ENCODE measurements at places on chromosomes 12 and 14.

DNA sequence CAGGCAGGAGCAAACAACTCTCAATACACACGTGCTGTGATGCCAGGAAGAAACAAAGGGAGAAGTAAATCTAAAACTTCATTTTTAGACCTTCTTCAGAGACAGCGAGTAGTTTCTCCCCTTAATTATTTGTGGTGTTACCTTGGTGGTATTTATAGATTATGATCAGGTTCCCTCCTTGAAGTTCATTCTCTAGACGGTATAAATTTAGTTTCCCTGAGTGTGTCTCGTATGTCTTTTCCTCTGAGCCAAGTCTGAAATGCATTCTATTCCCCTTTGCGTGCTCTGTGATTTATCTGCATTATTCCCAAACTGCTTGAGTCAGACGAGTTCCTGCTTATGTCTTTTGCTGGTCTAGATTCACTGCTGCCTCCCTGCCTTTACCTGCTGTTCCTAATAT lies 65.2 kb downstream of the TRHDE start:
- DNase-seq = no peak

DNA sequence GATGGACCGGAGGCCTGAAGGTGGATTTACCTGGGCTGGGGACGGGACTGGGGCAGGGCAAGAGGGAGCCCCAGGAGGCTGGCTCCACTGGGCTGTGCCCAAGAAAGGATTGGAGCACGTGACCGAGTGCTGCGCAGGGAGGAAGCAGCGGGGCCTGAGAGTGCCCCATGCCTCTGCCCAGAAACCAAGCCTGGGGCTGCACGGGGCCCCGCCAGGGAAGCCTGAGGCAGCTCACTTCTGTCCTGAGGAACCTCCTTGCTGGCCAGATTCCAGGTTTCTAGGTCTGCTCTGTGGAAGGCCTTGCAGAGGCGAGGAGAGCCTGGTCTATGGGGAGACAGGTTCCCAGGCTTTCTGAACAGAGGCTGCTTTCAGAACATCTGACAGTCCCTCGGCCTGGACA lies 10.4 kb downstream of the NGB start:
- DNase-seq = no peak

GRCh38 chr14:55752580-55753390 lies 172.8 kb downstream of the KTN1 start:
- DNase-seq = peak; percentile 37

DNA sequence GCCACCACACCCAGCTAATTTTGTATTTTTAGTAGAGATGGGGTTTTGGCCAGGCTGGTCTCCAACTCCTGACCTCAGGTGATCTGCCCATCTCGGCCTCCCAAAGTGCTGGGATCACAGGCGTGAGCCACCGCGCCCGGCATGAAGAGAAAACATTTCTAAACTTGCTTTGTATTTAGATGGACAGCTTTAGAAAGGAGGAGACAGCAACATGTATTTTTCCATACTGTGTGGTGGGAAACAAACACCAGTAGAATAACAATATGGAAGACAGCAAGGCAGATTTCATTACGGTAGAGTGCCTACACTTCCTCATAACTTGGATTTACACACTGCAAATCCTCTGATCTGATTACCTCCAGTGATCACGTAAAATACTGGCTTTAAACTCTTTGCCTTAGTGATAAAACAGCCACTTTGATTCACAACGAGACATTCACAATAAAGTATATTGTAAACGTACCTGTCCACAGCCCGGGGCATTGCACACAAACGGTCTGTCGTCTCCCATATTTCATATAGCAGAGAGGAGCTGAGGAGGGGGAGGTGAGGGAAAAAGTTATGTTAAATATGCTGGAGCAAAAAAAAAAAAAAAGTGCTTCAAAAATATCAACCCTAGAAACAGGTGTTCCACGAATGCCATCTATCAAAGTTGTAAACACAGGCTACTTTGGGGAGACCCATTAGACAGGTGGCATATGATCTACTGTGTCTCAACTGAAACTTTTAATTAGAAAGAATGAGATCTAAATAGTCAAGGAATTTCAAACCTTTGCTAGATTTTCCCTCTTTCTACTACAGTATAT lies 25.5 kb downstream of the ATF7 start:
- DNase-seq = no peak

Measured in adrenal gland (tissue), 19 donors.